ENCODE measurements at places on chromosomes 1 and 21. TPM values are rescaled to one million over a fixed set of nuclear protein-coding genes. Genes with fewer than 3 reads are reported as not detected.

Gene C4BPA
- 0.95 TPM for total RNA-seq

Gene LCA5L
- 1.1 TPM for total RNA-seq

Gene KCNC4
- total RNA-seq = 1.7 TPM

Gene NR5A2
- 9.0 TPM for total RNA-seq

Gene YBEY
- 10.6 TPM for total RNA-seq

Gene FAM229A
- 3.2 TPM for total RNA-seq
